ENCODE measurements at places on chromosomes 4 and X.

- DNase-seq, result no peak
Observed at GRCh38 chr4:31234901-31235300, 514.7 kb downstream of the PCDH7 start.

DNA sequence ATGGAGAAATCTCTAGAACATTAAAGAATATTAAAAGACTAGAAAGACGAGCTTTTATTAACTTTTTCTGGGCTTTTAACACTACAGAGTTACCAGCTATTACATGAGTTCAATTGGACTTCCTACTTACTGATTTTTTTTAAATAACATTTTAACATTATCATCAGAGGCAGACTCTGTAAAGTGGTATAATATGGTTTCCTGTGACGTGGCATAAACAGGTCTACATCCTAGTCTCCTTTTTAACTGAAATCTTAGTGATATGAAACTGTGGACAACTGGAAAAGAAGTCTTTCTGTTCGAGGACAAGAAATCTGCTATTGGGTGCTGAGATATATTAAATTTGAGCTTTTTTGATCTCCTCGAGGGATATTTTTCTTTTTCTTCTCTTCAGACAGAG, 48.7 kb upstream of the ABCG2 start:
- no peak for DNase-seq

DNA sequence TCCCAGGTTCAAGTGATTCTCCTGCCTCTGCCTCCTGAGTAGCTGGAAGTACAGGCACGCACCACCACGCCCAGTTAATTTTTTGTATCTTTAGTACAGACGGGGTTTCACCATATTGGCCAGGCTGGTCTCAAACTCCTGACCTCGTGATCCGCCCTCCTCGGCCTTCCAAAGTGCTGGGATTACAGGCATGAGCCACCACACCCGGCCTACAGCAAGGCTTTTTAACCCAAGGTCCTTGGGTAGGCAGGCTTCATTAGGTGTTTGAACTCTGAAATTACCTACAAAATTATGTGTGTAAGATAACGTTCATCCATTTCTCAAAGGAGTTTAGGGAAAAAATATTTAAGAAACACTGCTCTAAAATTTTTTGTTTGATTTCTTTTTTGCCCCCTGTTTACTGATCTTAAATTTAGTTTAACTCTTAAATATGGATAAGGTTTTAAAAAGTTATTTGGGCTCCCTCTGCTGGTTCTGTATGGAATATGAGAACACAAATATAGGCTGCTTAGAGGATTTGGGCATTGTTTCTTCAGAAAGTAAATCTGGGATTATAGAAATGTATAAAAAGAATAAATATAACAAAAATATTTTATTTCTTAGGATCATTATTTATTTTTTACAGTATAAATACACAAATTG, 92.8 kb downstream of the CBR4 start:
- no peak for DNase-seq

DNA sequence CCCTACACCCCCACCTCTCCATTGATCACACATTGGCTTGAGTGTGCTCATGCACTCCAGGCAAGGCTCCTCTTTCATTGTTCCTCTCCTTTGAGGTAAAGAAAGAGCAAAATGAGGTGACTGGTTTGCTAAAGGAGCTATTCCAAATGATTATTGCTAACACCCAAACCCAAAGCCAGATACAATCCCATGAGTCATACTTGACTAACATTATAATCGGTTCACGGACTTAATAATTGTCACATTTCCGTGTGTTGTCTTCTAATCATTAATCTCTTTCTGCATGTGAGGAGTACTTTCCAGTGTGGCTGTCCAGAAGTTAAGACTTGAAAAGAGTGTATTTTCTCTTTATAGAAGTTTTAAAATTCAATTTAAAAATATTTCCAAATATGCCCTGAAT, 174.3 kb upstream of the SFRP2 start:
- no peak for DNase-seq

DNA sequence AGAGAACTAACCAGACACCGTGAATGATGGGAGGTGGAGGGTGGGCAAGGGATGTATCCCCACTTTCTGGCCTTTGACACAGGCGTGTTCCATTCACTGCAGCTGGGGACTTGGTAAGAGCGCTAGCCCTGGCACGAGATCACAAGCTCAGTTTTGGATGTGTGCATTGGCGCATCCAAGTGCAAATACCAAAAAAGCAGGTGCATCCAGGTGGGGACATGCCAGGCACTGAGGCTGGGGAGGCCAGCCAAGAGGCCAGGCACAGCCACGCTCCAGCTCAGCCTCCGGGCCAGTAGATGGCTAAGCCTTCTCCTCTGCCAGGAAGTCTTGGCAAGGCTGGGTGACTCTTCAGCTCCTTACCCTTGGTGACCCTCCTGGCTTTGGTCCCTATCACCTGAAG, 4.4 kb upstream of the ZFP92 start:
- DNase-seq, result no peak

DNA sequence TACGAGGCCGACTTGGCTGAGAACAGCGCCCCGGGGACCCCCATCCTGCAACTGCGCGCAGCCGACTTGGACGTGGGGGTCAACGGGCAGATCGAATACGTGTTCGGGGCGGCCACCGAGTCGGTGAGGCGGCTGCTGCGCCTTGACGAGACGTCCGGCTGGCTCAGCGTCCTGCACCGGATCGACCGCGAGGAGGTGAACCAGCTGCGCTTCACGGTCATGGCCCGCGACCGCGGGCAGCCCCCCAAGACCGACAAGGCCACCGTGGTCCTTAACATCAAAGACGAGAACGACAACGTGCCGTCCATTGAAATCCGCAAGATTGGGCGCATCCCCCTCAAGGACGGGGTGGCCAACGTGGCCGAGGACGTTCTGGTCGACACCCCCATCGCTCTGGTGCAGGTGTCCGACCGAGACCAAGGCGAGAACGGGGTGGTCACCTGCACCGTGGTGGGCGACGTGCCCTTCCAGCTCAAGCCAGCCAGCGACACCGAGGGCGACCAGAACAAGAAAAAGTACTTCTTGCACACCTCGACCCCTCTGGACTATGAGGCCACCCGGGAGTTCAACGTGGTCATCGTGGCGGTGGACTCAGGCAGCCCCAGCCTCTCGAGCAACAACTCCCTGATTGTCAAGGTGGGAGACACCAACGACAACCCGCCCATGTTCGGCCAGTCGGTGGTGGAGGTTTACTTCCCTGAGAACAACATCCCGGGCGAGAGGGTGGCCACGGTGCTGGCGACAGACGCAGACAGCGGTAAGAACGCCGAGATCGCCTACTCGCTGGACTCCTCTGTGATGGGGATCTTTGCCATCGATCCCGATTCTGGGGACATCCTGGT, 2.4 kb downstream of the PCDH7 start:
- no peak for DNase-seq

GRCh38 chr4:85953651-85954018, 406.2 kb downstream of the MAPK10 start:
- DNase-seq, result no peak

DNA sequence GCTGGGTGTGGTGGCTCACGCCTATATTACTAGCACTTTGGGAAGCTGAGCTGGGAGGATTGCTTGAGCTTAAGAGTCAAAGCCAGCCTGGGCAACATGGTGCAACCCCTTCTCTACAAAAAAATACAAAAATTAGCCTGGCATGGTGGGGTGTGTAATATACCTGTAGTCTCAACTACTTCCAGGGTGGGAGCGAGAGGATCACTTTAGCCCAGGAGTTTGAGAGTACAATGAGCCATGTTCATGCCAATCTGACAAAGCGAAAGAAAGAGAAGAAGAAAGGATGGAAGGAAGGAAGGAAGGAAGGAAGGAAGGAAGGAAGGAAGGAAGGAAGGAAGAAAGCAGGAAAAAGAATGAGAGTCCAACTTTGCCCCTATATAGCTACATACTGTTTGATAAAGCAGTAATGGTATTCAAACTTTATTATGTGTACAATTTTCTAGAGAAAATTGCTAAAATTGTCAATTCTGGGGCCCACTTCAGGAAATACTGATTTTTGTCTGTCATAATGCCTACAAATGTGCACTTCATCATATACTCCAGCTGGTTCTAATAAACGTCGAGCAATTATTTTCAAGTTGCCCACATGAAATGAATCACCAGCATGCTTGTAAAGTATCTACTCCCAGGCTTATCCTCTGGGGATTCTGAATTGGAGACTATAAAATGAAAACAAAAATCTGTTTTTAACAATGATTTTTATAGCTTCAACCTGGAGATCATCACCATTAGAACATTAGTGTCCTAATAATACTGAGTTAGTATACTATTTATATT, 132.3 kb downstream of the NDST4 start:
- no peak for DNase-seq

DNA sequence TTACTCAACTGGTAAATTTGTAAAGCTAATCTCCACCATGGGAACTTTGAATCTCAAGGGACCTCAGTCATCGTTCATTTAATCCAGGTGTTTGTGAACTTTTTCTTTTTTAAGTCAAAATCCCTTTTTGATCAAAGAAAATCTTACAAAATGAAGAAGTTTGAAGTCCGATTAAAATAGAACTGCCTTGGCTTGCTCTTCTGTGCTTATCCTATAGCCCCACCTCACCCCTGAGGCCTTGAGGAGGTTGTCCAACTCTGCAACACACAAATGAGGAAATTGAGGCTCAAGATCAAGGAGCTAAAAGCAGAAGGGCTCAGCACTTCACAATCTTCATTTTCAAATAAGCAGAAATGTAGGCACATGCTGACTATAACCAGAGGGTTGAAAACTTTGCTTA, 240.3 kb upstream of the SFRP2 start:
- DNase-seq, result no peak

GRCh38 chrX:45428831-45429230, 228.2 kb upstream of the DIPK2B start:
- DNase-seq, result no peak

- no peak for DNase-seq
Observed at GRCh38 chrX:113644426-113644825, 803.8 kb upstream of the AMOT start.
